ENCODE measurements at places on chromosomes 3 and 15.

DNA sequence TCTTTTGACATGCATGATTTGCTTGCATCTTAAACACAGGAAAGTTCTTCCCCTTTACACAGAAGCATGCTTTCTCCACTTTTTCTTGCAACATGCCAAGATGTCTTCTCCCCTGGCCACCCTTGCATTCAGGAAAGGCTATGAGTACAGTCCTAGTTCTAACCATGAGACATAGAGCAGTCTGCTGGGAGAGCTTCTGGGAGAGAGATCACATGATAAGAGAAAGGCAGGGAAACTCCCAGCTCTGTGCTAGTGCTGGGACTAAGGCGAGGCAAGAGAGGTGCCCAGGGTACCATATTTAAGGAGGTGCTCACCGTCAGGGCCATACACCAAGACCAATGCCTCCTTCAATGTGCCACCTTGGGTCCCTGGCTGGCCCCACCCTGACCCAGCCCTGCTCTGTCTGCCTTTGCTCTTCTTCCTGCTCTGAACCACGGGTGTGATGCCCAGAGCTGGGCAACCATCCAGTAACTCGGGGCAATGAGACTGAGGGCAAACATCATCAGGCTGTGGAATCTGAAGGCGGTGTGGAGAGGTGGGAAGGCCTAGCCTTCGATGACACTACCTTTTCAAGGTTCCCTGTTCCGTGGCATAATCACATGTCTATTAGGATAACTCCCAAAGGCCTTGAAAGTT lies 77.4 kb upstream of the PRR20G start:
- no peak for DNase-seq

DNA sequence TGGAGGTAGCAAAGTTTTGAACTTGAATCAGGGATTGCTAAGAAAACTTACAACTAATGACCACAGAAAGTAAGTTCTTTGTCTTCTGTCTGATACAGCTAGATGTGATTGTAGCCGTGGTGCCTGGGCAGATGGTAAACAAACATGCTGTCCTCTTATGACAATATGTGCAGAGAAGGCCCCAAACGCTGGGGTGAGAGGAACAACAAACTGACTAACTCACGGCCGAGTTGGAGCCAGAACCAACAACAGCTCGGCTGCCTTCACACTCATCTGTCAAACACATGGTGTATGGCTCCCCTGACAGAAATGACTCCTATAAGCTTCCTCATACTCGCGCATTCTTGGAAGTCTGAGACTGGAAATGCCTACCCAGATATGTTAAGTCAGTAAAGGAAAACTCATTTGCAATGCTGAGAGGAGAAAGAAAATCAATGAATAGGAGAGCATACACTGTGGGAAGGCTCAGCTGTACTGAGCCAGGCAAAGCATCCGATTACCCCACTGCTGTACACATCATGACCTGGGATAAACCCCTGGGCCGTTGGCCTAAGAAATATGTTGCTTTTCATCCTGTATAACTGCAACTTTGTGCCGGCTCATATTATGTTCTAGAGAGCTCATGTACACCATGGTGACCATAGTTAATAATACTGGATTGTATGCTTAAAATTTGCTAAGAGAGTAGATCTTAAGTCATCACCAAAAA lies 5.7 kb downstream of the THBS1 start:
- DNase-seq: peak; percentile 71

- DNase-seq: peak; percentile 14
These were observed 217.1 kb upstream of the KCNMB2 start for GRCh38 chr3:178318941-178319816.

DNA sequence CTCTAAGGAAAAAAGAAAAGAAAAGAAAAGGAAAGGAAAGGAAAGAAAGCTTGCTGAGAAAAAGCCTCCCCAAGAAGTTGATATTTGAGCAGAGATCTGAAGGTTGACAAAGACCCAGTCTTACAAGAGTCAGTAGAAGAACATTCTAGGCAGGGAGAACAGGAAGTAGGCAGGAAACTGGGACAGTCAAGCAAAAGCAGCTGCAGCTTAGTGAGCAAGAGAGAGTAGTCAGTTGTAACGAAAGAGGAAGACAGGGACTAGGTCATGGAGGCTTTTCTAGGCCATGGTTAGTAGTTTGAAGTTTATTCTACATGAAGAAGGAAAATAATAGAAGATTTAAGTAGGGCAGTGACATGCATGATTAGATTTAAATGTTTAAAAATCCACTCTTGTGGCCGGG lies 31.8 kb upstream of the KLHL6 start:
- no peak for DNase-seq

GRCh38 chr3:51977446-51978142 lies 2.7 kb downstream of the ABHD14A start:
- no peak for DNase-seq
